ENCODE measurements at places on chromosomes 11 and 22.

DNA sequence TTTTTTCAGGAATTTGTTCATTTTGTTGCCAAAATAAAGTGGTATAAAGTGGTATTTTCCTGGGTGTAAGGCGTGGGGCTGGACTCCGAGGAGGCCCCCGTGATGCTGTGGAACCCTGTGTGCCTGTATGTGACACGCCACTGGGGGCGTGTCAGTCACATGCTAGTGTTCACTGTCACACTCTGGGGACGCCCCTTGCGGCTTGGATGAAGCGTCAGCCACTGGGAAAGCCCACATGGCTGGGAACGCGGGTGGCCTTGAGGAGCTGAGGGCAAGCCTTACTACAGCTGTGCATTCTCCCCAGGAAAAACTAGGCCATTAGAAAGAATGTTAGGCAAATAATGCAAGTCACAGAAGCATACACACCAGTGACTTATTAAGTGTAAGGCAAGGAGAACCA is 77.0 kb upstream of the SLC25A18 start:
- no peak for DNase-seq

DNA sequence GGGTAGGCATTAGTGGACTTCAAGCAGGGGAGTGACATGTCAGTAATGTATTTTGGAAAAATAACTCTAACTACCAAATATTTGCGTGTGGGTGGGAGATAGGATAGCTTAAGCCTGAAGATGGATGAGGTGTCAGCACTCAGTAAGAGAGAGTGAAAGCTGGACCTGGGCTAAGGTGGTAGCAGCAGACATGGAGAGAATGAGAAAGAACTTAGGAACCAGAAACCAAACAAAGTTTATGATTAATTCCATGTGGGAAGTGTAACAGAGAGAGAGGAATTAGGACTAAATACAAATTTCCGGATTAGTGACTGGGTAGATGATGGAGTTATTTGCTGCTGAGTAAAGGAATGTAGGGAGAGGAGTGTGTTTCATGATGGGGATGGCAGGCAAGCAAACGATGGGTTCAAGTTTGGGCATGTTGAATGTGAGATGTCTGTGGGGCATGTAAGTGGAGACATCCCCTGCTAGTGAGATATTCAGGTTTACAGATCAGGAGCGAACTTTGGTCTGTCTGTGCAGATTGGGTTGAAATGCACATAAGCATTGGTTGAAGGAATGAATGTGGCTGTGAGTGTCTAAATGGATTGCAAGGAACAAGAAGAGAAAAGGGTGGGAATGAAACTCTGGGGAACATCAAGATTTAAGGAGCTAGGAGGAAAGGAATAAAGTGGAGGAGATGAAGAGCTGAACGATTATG is 185.6 kb upstream of the MTMR2 start:
- no peak for DNase-seq

GRCh38 chr11:33227578-33228261 is 29.5 kb upstream of the HIPK3 start:
- no peak for DNase-seq

- DNase-seq: peak; percentile 60
Observed at GRCh38 chr11:66418168-66418985, 2.5 kb upstream of the NPAS4 start.

GRCh38 chr22:29292379-29292778 is 14.1 kb upstream of the GAS2L1 start:
- no peak for DNase-seq

- DNase-seq: no peak
Observed at GRCh38 chr22:39777716-39778454, 115.7 kb downstream of the ENTHD1 start.

DNA sequence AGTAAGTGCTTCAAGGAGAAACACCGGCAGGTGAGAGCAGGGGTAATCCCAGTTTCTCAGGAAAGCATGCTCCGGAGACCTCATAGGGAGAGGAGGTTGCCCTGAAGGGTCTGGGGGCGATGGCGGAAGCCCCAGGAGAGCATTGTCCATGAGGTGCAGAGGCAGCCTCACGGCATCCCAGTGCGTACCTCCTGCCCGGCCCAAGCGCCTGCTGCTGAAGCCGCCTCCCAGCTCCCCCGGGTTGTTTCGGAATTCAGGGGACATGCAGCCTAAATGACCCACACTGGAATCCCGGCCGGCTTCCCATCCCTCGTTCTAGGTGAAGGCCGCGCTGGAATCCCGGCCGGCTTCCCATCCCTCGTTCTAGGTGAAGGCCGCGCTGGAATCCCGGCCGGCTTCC is 2.7 kb downstream of the ZBED4 start:
- no peak for DNase-seq

GRCh38 chr11:81602508-81602907 is 1131.2 kb downstream of the FAM181B start:
- no peak for DNase-seq

DNA sequence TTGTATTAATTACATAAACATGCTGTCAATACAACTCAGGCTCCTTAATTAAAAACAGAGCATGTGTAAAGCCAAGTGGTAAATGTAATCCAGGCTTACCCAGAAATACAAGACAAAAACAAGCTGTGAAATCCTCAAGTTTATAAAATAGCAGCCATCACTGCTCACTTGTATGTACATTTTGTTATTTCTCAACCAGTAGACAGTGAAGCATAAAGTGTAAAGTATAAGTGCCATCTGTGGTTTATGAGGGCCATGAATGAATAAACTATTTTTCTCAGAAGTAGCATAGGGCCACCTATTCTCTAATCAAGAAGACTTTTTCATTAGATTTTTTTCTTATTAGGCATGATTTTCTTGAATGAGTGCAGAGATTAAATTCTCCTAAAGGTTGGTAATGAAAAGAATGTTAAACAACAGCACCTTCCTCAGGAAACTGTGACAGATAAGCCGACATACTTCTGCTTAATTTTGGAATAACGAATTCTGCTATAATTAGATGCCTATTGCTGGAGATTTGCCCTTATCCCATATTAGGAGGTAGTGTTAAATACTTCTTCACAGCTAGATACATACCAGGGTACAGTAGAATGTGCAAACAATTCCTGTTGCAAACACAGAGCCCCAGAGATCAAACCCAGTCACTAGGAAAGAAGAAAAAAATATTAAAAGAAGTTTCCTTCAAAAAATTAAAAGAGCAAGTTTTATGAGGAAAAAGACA is 13.0 kb downstream of the SLC5A12 start:
- no peak for DNase-seq

DNA sequence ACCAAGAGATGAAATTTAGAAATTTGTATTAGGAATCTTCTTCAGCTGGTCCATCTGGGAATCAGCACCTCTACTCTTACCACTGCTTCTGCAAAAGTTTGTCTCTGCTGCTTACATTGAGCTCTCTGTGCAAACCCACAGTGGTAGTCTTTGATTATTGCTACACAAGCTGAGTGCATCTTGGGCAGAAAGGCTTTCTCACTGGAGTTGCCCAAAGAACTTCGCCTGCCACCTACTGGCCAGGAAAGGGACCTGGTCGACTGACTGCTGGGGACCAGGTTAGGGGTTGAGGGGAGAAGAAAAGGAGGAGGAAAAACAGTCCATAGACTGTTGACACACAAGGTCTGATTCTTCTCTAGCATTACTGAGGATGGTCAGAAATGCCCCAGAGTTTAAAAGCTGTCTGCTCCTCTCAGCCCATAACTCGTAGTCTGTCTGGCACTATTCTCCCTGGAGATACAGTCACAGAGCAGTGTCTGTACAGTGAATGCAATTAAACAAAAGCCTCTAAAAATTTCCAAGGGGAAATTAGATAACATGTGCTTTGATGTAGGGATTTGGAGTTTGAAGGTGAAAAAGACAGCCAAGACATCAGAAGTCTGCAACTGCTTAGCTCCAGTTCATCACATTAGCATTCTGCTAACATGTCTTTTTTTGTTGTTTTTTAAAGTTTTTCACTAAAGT is 215.0 kb upstream of the CTSC start:
- peak; percentile 44 for DNase-seq

- no peak for DNase-seq
Observed at GRCh38 chr11:122758974-122759373, 79.3 kb upstream of the CRTAM start.

- DNase-seq: peak; percentile 31
Observed at GRCh38 chr22:23850136-23850611, 7.5 kb upstream of the SLC2A11 start.

- DNase-seq: no peak
Observed at GRCh38 chr11:85347291-85347690, 279.9 kb downstream of the DLG2 start.

- no peak for DNase-seq
Observed at GRCh38 chr11:132631989-132632388, 900.3 kb downstream of the OPCML start.

- DNase-seq: no peak
Observed at GRCh38 chr11:45414088-45414487, 127.9 kb upstream of the SYT13 start.

- DNase-seq: no peak
Observed at GRCh38 chr11:93287434-93287833, 43.1 kb upstream of the DEUP1 start.

DNA sequence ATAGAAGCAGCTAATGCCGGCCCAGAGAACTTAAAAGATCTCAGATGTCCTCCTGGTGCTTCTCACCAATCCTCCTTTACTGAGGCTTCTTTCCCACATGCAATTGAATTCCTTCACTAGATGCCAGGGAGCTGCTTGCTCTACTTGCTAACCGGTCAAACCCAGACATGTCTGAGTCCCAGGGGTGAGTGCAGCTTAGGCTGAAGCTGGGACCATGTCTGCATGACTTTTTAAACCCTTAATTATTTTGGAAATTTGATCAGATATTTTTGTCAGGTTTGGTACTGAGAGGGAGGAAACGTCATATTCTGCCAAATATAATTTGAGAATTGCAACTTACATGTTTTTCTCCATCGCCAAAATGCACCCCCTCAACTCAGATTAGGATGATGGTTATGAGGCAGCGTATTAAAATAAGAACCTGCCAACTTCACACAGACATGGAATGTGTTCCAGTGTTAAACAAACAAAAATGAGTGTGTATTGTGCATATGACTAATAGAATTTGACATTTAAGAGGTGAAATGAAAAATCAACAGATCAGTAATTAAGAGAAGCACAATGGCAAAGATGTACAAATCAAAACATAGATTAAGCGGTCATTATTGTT is 529.5 kb downstream of the ETS1 start:
- no peak for DNase-seq

GRCh38 chr11:96267496-96268032 is 75.4 kb downstream of the MAML2 start:
- DNase-seq: peak; percentile 73

DNA sequence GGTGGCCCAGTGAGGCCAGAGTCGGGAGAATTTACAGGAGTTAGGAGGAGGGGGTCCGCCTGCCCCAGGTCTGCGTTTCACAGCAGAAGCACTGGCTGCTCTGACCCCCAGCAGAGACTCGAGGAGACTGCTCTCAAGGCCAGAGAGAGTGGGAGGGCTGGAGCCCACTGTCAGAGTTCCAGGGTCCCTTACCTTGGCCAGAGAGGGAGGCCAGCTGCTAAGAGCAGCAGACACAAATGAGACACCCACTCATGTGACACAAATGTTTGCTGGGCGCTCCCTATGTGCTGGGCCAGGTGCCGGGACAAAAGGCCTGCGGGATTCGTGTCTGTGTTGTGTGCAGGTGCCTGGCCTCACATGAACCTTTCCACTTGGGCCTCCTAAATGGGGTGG is 2.8 kb upstream of the TNFRSF13C start:
- peak; percentile 56 for DNase-seq

DNA sequence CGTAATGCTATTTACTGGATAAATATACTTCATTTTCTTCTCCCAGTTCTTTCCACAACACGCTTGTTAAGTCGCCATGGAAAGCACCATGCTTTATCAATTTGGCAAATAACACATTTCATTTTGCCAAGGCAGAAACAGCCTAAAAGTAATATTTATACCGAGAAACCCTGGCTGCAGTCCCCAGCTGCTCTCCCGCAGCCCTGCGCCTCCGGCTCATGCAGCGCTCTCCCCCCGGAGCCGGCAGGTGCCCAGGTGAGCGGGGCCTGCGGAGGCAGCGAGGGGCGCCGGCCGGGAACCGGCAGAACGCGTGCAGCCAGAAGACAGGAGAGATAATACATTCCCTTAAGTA is 681 bp upstream of the ARHGEF12 start:
- DNase-seq: no peak

DNA sequence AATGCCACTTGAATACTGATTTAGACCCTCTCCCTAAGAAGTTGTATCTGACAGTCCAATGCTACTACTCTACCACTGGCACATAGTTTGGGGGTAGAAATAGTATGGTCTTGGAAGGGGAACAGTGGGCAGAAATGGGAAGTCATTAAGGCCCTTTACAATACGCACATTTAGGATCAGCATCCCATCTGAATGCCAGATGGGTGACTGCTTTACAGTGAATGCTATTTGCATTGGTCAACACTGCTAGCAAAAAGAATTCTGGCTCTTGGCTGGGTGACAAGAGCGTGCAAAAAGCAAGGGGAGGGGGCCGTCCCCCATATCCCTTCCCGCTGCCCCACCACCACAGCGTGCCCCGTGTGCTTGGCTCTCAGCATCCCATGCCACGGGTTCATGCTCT is 104.7 kb upstream of the BID start:
- no peak for DNase-seq

- DNase-seq: no peak
Observed at GRCh38 chr22:20246368-20247009, 21.6 kb downstream of the RTN4R start.

DNA sequence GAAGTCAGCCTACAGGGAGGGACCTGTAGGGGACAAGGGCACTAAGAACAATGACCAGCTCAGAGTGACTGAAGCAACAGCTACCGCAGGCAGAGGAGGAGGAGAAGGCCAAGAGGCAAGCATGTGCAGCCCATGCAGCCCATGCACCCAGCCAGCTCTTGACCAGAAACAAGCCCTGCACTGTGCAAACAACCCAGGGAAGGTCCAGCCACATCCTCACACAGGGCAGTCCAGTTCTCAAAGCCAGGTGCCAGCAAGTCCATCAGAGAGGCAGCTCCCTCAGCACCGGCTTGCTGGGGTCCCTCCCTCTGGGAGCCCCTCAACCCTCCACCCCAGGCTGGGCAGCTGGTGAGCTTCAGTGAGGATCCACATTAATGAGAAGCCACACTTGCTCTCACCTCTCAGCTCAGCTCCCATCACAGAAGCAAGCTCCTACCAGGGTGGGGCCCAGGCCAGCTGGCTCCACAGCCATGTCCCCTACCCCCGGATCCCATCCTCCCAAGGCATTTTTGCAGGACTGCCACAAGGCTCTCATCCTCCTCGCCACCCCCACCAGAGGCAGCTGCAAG is 7.1 kb downstream of the DGCR2 start:
- peak; percentile 4 for DNase-seq

- no peak for DNase-seq
Observed at GRCh38 chr11:129315781-129316579, 59.7 kb upstream of the BARX2 start.

- DNase-seq: no peak
Observed at GRCh38 chr11:95450547-95451123, 219.6 kb upstream of the SESN3 start.

Measured in B cell (primary cell).